ENCODE measurements at places on chromosomes 2 and 18.

DNA sequence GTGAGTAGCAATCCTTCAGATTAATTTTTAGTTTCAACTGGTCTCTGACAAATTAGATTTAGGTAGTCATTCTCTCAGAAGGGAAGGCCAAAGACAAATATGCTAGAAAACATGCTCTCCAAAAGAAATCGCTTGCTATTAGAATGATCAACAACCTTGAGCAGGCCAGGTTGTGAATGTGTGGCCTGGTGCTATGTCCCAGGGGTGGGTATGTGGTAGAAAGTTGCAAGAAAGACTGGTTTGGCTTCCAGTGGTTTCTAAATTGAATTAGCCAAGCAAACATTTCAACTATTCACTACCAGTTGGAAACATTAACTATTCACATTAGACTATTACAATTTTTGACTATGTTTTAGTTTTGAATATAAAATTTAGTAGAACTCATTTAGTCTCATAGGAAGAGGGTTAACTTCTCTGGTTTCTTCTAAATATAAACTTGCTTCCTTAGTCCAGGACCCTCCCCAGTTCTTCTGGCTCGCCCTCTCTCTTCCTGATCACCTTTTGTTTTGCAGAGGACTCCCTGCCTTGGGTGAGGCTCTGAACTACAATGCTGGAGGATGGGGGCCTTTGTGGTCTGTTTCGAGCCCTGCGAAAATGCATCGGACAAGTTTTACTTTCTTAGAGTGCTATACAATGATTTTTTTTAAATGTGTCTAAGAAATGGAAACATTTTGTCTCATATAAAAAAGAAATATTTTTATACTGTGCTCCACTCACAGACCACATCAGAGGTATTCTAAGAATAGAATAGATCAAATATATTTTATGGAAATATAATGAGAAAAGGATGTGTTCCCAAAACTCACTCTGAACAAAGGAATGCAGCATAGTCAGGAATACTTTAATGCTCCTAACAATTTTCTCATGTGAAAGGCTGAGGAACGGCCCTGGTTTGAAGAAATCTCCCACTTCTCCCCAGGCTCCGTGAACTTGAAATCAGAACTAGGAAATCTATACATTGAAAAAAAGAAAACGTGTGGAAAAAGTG, 375.0 kb upstream of the ZEB2 start:
- peak; percentile 17 for DNase-seq

GRCh38 chr2:157032017-157032416, 225.5 kb upstream of the GALNT5 start:
- DNase-seq: no peak

GRCh38 chr2:69848186-69848790, 18.8 kb downstream of the GMCL1 start:
- no peak for DNase-seq

DNA sequence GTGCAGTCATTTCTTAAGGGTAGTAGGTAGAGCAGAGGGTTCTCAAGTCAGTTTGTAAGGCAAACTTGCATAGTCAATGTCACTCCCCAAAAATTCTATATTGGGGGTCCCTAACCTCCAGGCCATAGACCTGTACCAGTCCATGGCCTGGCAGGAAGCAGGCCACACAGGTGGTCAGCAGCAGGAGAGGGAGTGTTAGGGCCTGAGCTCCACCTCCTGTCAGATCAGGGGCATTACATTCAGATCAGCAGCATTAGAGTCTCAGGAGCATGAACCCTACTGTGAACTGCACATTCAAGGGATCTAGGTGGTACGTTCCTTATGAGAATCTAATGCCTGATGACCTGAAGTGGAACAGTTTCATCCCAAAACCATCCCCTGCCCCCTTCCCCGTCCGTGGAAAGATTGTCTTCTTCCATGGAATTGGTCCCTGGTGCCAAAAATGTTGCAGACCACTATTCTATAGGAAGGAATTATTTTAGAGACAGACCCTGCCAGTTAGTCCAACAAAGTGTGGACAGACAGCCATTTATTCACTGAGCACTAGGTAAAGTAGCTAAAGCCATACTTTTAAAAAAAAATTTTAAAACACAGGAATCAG, 6.7 kb downstream of the COA5 start:
- no peak for DNase-seq

DNA sequence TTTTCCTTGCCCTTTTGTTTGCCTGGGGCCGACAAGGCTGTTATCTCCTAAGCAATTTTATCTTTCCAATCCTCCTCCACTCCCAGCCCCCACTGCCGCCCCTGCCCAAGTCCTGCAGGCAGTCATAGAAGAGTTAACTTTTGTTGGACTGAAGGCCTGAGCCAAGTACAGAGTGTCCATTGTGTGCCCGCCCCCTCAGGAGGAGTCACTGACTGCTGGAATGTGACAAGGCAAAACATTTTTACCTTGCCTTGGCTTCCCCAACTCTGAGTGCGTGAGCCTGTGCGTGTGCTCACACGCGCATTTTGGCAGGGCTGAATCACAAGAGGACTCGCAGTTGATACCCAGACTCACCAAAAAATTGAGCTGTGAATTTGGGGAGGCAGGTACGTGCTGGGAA, 16.2 kb downstream of the SETBP1 start:
- DNase-seq: no peak

- DNase-seq: no peak
These were observed 5.2 kb upstream of the MAP3K2 start for GRCh38 chr2:127392828-127393578.

- DNase-seq: peak; percentile 59
These were observed 205.8 kb upstream of the SMAD2 start for GRCh38 chr18:48136051-48136826.

DNA sequence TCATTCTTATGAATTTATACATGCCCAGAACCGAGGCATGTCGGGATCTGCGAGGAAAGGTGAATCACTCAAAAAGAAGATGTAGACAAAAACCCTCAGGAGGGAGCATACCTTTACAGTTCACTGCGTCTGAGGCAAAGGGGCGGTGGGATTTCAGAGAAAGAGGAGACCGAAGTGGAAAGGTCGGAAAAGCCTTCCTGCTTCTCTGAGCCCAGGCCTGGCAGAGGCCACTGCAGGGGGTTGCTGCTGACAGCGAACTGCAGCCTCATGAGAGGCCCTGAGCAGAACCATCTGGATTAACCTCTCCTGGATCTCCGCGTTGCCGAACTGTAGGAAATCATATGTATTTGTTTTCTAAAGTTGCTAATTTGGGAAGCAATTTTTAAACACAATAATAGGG, 713.1 kb upstream of the SOX11 start:
- DNase-seq: no peak

DNA sequence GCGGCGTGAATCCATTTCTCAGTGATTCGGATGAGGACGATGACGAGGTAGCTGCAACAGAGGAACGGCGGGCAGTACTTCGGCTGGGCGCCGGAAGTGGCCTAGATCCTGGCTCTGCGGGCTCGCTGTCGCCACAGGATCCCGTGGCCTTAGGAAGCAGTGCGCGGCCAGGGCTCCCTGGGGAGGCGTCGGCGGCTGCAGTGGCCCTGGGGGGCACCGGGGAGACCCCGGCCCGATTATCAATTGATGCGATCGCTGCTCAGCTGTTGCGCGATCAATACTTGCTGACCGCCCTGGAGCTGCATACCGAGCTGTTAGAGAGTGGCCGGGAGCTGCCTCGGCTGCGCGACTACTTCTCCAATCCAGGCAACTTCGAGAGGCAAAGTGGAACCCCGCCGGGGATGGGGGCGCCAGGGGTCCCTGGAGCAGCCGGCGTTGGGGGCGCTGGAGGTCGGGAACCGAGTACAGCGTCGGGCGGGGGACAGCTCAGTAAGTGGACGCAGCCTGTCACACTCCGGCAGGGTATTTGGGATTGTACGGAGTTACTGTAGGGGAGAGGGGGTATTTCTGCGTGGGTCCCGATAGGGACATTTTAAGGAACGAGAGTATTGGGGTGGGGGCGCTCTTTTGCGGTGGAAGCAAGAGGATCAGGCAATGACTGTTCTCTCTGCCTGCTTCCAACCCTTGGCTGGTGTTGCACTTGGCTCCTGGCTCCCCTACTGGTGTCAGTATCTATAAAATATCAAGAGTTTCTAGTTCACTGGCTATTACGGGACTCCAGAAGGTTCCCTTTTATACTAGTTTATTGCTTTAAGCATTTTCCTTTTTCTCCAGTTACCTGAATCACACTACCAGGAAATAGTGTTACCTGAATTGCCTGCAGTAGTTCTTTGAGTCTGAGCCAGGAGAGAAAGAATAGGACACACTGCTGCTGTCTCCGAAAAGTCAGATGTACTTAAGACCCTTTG, 772 bp downstream of the RELCH start:
- no peak for DNase-seq

DNA sequence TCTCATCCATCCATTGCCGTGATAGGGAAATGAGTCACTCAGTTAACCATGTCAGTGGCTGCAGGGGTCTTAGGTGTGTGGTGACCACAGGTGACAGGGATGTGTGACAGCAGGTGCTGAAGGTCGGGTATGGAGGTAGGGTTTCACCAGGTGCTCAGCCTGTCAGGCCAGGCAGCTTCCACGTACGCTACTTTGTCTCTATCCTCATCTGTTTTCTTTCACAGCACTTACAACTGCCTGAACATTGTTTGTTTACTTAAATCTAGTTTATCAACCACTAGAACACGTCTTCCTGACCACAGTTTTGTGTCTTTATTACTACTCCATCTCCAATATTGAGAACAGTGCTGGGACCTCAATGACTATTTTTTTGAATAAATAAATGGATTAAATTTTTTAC, 11.4 kb upstream of the UXS1 start:
- DNase-seq: no peak

DNA sequence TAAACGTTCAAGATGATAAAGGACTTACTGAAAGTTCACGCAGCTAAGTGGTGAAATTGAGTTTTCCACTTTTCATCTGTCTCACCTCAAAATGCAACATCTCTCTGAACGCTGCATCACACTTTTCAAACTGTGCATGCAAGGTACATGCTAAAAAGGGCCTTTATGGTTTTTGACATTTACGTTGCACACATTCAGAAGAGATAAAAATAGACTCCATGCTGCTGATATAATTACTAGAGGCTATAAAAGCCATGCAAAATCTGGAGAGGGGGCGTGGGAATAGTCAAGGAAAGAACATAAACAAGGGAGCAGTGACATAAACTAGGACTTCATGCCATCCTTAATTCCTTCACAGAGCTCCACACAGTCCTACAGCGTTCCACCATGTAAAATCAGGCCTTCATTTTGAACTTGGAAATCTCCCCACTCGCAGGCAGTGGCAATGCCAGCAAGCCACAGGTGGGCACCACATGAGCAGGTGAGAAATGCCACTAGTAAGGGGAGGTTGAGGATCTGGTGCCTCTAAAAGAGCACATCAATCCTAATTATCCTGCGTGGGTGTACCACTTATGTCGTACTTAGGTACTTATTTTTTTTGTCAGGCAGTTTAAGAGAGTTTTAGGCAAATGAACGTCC, 71.4 kb downstream of the ZEB2 start:
- DNase-seq: no peak
